ENCODE measurements at places on chromosomes 5 and 9.

GRCh38 chr5:175642998-175643397 lies 14.9 kb upstream of the HRH2 start:
- no peak for DNase-seq

DNA sequence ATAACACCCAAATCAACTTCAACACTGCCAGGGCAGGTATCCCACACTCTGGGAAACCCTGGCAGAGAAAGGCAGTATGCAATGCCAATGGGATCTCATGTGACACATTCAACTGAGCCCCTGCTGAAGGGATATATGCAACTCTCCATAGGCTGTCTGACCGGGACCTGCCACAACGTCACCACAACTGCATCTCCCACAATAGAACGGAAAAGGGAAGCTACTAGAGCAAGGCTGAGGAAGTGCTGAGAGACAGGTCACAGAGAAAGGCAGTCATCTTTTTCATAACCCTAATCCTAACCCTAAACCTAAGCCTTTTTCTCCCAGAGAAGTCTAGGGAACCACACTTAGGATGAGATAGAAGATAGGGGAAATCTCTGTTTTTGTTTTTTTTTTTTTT lies 345.9 kb upstream of the CD180 start:
- no peak for DNase-seq

- DNase-seq, result peak; percentile 98
Observed at GRCh38 chr9:120936011-120936763, 9.6 kb upstream of the TRAF1 start.

DNA sequence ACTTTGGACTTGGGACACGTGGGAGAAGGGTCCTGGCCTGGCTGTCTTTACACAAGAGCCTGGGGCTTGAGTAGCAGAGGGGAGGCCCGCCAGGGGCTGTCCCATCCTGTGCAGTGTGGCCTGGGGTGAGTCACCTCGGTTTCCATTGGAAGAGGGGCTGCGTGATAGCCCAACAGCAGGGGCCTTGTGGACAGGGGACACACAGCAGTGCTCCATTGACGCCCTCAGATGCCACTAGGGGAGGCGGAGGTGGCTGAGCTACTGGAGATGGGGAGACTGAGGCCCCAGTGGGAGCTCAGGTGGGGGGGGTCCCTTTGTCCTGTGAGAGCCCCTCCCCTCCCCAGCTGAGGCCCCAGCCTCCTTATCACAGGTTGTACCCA lies 50.0 kb upstream of the RNU6ATAC start:
- peak; percentile 58 for DNase-seq

DNA sequence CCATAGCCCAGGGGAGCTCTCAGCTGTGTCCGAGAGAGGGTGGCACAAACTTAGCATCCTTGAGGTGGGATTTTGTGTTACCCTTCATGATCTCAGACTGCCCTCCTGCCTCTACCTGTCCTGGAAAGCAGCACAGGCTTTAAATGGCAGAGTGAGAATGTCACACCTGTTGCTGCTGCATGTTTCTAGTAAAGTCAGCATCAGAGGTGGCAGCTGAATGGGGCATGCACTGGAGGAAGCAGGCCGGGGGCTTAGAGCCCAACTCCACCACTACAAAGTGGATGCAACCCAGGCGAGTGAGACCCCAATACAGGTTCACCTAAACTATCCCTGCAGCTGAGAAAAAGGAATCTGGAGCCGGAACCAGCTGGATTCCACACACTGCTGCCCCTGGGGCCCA lies 51.6 kb downstream of the MACROH2A1 start:
- DNase-seq, result no peak

- DNase-seq, result no peak
Observed at GRCh38 chr5:89445106-89445745, 562.2 kb upstream of the MEF2C start.

- DNase-seq, result no peak
Observed at GRCh38 chr5:55544341-55544740, 9.6 kb upstream of the PLPP1 start.

- DNase-seq, result no peak
Observed at GRCh38 chr9:72696511-72696910, 175.1 kb downstream of the TMC1 start.

GRCh38 chr9:128893354-128893753 lies 11.4 kb downstream of the LRRC8A start:
- DNase-seq, result no peak

DNA sequence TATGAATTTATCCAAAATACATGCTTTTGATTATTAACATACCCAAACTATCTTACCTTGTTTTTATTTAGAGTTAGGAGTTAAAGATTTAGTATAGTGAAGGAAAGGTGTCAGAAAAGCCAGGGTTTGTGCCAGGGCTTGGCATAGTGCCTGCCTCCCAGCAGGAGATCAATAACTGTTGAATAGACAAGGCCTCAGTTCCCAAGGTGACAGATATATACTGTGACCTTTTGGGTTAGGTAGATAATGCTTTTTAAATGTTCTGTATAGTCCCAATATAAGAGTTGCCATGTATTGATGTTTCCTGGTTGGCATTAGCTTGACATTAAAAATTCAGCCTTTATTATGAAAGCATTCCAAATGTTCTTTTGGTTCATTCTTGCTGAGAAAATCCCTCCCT lies 121.8 kb downstream of the MCTP1 start:
- no peak for DNase-seq

- DNase-seq, result no peak
Observed at GRCh38 chr5:116939641-116940040, 365.0 kb upstream of the SEMA6A start.

DNA sequence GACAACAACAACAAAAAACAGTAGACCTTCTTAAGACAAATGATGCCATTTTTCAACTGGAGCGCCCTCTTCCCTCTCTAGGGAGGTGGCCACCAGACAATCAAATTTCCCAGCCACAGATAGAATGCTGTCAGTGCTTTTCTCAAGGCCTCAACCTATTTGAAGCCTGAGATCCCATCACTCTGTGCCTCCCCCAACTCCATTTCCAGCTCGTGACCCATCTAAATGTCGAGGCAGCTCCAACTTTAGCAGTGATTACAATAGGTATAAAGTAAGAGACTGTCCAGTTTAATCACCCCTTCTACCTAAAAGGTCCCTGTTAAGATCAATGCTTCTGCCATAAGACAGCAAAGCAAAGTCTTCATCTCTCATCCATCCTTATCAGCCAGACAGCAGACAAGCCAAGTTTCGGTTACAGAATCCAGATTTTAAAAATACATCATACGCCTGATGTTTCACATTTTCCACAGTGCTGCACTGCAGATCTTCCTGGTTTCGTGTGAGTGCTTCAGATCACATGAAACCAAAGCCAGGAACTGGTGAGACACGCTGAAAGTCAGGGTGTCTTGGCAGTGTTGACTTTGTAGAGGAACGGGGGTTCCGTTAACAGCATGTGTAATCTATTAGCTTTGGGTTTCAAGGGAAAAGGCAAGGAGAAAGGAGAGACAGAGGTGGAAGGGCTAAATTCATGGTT lies 447.8 kb downstream of the ENC1 start:
- no peak for DNase-seq

- no peak for DNase-seq
Observed at GRCh38 chr5:72238712-72239445, 81.2 kb downstream of the MRPS27 start.

- DNase-seq, result no peak
Observed at GRCh38 chr9:38257626-38258215, 134.8 kb upstream of the ALDH1B1 start.

DNA sequence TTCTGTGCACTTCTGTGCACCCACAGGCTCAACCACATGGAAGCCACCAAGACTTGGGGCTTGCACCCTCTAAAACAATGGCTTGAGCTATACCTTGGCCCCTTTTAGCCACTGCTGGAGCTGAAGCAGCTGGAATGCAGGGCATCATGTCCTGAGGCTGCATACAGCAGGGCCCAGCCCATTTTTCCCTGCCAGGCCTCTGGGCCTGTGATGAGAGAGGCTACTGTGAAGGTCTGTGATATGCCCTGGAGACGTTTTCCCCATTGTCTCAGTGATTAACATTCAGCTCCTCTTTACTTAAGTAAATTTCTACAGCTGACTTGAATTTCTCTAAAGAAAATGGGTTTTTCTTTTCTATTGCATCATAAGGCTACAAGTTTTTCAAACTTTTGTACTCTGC lies 134.0 kb upstream of the EGFLAM start:
- DNase-seq, result no peak

GRCh38 chr9:105198865-105199264 lies 45.6 kb upstream of the SLC44A1 start:
- DNase-seq, result no peak

DNA sequence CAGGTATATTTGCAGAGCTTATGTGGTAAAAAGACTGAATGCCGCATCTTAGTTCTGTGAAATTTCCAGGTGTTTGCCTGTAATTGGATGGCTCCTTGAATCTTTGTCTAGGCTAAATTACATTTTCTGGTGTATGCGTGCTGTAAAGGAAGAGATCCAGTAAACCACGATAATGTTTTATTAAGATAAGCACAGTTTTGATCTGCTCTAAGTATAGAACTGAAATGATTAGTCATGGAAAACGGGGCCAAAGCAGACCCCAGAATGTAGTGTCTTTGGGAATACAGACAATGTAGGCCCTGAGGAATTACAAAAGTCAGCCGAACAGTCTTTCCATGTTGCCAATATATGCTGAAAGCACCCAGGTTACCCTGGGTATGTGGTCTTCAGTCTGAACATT lies 257.3 kb downstream of the FANCC start:
- DNase-seq, result no peak

DNA sequence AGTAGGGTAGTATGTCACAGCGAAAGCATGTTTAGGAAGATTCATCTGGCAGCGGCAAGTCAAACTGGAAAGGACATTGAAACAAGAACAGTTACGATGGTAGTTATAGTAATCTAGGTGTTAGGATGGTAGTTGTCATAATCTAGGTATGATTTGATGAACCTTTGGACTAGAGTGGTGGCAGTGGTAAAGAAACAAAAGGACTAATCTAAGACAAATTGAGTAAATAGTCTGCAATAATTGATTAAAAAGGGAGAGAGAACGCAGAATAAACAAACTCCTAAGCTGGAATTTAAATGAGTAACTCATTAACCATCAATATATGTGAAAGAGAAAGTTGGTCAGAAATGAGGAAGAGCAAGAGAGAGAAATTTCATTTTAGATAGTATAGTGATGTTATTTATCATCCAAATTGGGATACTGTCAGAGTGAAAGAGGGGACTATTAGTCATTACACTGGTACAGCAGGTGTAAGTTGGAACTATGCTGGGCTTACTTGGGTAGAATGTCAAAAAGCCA lies 56.8 kb downstream of the MTREX start:
- DNase-seq, result no peak

Measured in sciatic nerve (tissue), 2 donors.